T-helper 1 cell (primary cell): ENCODE measurements at places on chromosomes 3 and 15.

DNA sequence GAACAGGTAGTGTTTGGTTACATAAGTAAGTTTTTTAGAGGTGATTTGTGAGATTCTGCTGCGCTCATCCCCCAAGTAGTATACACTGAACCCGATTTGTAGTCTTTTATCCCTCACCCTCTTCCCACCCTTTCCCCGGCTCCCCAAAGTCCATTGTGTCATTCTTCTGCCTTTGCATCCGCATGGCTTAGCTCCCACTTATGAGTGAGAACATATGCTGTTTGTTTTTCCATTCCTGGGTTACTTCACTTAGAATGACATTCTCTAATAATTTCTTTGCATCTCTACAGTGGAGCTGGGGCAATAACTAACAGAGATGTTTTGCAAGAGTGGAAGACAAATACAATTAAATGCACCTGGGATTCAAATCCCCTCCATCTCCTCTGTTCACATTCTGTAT is 93.2 kb downstream of the TP63 start:
- no peak for DNase-seq

DNA sequence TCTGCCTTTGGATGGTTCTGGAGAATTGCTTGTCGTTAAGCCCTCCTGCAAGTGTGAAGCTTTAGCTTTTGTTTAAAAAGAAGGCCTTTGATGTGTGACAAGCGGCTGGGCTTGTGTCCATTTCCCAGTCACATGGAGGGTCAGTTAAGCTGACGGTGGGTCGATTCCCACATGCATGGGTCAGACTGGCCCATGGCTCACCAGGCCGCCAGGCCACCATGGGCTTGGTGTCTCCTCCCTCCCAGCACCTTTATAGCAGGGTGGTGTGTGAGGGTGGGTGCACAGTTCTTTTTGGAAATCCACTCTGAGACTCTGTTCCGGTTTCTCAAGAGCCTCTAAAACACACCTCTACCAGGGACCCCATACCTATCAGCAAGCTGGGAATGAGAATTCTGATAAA is 67.2 kb downstream of the SCN5A start:
- no peak for DNase-seq

GRCh38 chr3:25169151-25169550 is 258.9 kb upstream of the RARB start:
- no peak for DNase-seq

- DNase-seq, result no peak
Measured at GRCh38 chr3:12472000-12472610, 12.2 kb upstream of the TSEN2 start.

DNA sequence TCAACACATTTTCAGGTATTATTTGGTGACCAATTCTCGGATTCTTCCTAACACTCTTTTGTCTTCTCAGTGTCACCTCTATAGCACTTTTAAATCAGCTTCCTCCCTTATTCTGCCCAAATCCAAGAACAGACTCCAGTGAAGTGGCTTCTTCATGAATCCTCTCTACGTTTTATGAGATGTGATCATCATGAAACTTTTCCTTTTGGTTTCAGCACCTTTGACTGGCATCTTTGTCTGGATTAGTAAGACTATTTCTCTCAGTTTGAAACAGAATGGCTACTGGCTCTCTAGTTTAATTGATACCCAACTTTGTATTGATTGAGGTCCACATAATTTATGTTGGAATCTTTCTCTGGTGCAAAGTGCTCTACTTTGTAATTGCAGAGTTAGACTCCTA is 45.6 kb downstream of the CMC1 start:
- no peak for DNase-seq

DNA sequence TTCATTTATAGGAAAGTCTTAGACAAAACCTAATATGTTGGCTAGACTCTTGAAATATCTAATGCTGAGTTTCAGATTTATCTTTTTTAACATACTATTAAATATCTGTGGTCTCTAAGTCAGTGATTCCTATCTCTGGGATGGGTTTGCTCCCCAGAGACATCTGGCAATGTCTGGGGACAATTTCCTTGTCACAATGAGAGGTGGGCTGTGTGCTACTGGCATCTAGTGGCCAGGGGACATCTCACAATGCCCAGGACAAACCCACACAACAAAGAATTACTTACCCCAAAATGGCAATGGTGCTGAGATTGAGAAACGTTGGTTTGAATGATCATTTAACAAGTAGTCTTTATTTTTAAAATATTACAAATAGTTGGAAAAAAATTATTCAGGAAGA is 602.1 kb downstream of the MAGI1 start:
- DNase-seq, result no peak

DNA sequence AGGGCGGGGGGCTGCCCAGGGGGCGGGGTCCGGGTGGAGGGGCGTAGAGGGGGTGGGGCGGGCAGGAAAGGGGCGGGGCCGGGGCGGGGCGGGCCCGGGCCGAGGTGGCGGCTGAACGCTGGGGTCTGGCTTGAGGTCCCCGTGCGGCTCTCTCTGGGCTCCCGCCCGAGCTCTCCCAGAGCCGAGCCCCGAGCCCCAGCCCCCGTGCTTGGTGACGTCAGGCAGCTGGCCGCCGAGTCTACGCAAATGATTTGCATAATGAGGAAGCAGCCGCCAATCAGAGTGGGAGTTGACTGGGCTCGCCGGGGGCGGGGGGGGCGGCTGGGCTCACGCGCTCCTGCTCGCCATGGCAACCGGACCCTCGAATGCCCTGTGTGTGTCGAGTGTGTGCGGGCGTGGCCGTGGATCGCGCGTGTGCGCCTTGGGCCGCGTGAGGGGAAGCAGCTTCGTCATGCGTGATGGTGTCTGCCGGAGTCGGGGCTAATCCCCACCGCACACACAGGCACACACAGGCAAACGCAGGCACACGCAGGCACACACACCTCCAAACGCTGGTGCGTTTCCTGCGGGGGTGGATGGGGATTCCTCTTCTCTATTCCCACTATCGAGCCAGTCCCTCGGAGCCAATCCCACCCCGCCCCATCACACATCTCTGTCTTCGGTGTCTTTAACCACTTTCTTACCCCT is at the start of gene CELF6:
Gene CELF6 (minus strand): TSS at position 173 of the 687 bp plus-strand sequence. CDS start 283 bp downstream, outside the sequence.
- peak; percentile 76 for DNase-seq

- no peak for DNase-seq
Measured at GRCh38 chr3:184914628-184915027, 102.7 kb downstream of the VPS8 start.

GRCh38 chr3:188090620-188091309 is 63.2 kb upstream of the LPP start:
- no peak for DNase-seq

DNA sequence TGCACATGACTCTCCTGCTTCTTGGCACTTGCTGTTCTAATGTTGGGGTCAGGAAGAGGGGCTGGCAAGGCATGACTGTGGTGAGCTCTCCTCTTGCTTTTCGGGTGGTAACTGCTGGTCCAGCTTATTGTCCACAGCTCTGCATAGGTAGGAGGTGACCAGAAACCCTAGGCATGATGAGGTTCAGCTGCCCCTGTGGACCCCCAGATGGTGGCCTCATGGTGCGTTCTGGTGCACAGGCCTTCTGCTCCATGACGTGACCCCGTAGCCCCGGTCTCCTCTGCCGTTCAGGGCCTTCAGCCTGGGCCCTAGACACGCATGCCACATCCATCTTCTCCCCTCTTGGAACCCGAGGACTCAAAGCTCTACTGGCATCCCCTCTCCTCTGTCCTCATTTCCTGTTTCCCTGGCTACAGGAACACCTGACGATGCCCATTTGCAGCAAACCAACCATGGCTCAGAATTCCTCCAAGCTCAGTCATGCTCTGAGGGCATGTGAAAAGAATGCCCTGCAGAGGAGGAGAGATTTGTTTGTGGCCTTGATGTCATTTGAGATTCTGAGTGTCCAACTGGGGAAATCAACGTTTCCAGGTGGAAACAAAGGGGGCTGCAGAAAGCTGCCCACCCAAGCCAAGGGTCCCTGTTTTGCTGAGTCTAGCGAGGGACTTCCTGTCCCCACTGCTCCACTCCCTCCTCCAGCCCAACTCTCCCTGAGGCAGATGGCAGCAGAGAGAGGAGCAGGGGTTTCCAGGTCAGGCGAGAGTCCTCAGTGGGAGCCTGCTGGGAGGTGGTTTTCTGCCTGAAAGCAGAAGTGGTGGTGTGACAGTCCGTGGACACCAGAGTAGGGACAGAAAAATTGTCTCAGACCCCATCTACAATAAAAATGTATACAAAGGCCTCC is 198.7 kb upstream of the LYSMD4 start:
- no peak for DNase-seq

- no peak for DNase-seq
Measured at GRCh38 chr3:30081904-30082303, 524.5 kb upstream of the TGFBR2 start.

GRCh38 chr15:47186075-47186474 is 531.2 kb upstream of the SEMA6D start:
- no peak for DNase-seq

- DNase-seq, result no peak
Measured at GRCh38 chr3:58090351-58090750, 82.1 kb downstream of the FLNB start.

- no peak for DNase-seq
Measured at GRCh38 chr3:149340310-149340933, 7.0 kb upstream of the TM4SF18 start.

DNA sequence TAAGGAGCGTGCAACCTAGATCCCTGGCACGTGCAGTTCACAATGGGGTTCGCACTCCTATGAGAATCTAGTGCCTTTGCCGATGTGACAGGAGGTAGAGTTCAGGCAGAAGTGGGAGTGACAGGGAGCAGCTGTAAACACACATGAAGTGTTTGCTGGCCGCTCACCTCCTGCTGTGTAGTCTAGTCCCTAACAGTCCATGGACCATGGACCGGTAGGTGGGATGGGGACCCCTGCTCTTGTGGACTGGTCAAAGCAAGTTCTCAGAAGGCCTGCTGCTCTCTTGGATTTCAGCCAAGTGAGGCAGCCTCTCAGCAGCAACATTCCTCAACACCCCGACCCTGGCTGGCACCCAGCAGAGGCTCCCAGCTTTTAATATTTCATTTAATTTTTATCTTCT is 58.2 kb upstream of the SNRPA1 start:
- no peak for DNase-seq

DNA sequence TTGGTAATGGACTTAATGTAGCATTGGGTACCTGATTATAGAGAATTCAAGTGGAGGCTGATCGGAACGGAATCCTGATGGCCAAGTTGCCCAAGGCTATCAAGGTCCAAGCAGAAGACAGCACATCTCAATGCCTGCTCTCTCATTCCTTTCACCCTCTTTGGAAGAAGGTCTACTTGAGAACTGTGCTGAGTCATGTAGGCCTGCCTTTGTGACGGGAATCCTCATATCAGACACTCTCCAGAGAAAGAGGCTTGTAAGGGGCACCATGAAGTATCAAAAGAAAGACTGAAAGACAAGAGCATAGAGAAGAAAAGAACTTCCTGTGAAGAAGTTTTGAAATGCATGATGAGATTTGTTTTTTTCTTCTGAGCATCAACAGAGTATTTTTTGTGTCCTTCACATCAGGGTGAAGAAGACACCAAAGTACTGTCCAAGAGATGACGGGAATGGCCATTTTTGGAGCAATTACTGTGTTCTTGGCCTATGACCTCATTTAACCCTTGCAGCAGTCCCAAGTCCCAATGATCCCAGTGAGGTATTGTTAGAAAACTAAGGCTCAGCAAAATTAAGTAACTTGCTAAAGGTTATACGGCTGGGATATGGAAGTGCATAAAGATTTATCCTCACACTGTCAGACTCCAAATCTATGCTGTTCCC is 13.2 kb upstream of the LARP6 start:
- no peak for DNase-seq

GRCh38 chr15:91894606-91895005 is 41.1 kb downstream of the SLCO3A1 start:
- no peak for DNase-seq

DNA sequence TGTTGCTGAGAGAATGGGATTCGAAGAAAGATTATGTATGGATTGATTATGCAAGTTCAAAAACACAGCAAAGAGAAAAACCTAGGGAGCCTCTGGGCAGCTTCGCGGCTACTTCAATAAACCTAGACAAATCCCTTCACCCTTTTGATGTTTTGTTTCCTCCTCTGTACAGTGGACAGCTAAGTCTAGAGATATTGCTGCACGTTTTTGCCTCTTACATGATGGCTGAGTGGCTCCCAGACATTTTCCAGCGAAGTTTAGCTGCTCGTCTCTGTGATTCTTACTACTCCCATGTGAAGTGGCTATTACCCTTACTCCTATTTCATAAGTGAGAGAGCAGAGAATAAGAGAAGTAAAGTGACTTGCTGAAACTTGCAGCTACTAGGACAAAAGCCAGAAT is 695.0 kb upstream of the GRM7 start:
- no peak for DNase-seq

DNA sequence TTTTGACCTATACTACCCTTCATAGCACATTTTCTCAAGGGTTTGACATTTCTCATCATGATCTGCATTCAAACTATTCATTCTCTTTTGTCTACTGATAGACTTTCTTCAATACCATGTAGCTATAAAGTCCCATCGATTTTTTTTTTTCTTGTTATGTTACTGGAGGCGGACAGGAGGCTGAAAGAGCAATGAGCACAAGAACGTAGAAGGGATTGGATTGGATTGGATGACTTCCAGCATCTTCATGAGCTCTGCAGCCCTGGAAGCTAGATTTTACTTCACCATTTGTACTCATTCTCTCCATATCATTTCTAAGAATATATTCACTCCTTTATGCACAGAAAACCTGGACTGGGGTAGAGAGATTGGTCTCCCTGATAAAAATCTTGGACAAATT is 43.2 kb downstream of the DUT start:
- DNase-seq, result no peak

DNA sequence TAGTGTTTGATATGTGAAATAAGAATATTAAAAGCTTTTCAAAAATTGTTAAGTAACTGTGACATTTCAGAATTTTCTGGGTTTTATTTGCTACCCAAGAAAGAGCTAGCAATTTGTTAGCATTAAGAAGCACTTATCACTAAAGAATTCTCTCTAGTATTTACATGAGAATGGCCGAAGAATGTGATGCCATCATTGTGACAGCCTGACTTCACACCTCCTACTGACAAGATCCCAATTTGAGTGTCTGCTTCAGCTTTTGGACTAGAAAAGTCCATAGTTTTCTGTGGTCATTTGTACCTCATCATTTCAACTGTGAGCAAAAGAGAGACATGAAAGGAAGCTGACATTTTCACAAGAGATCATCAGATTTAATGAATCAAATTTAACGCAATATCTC is 548.1 kb upstream of the AGTR1 start:
- no peak for DNase-seq

- no peak for DNase-seq
Measured at GRCh38 chr3:62815981-62816380, 59.2 kb downstream of the CADPS start.

GRCh38 chr15:72033711-72034110 is 84.2 kb downstream of the MYO9A start:
- DNase-seq, result no peak

DNA sequence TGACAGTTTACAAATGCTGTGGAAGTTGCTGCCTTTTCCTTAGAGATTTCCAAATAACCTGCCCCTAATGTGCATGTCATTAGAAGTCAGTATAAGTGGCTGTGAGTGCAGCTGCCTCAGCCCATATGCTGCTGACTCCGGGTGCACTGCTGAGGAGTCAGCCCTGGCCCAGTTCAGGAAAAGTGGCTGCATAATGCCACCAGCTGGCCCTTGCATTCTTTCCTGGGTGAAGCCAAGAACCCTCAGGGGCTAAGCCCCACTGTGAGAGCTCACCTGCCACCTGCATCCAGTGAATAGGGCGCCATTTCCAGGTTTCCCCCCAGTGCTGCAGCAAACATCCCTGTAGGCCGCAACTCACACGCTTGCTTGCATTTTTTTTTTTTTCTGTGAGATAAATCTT is 139.9 kb downstream of the TJP1 start:
- no peak for DNase-seq

GRCh38 chr3:137768361-137769321 is 4.5 kb downstream of the SOX14 start:
- DNase-seq, result no peak

- no peak for DNase-seq
Measured at GRCh38 chr15:57387564-57388076, 11.3 kb downstream of the CGNL1 start.
